ENCODE measurements at places on chromosomes 4 and X.

- DNase-seq: no peak
These were observed 112.8 kb upstream of the PSAPL1 start for GRCh38 chr4:7547368-7548040.

DNA sequence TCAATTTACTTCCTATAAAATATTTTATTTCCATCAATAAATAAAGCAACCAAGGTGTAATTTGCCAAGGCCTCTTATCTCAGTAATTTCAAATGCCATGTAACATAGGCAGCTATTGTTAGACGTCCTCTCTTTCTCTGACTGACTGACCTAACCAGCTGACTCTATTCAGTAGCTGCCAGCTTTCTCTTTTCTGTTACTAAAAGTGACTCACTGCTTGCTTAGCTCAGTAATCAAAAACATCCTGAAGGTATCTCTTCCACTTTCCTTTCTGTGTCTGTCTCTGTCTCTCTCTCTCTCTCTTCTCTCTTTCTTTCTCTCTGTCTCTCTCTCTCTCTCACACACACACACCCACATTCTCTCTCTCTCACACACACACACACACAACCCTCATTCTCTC, 134.2 kb downstream of the SPOCK3 start:
- DNase-seq: no peak

- DNase-seq: no peak
These were observed 16.8 kb upstream of the SLC34A2 start for GRCh38 chr4:25638806-25639205.

DNA sequence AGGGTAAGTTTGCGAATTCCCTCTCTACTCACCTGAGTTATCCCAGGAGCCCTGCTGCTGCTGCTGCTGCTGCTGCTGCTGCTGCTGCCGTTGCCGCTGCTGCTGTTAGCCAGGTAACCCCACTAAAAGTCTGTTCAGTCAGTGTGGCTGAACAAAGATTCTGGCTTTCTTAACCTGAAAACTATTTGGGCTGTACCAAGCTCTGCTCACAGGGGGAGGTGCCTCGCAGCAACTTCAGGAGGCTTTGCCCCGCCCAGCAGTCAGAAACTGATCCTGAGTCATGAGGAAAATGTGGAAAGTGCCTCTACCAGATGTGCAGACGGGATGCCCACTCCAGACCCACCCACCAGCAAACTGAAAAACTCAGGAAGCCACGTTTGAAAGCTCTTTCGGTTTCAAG, at the start of gene CAPN6:
CAPN6 (minus strand) TSS at position 145 of the 400 bp plus-strand sequence. CDS start 6,547 bp downstream, outside the sequence.
- no peak for DNase-seq

DNA sequence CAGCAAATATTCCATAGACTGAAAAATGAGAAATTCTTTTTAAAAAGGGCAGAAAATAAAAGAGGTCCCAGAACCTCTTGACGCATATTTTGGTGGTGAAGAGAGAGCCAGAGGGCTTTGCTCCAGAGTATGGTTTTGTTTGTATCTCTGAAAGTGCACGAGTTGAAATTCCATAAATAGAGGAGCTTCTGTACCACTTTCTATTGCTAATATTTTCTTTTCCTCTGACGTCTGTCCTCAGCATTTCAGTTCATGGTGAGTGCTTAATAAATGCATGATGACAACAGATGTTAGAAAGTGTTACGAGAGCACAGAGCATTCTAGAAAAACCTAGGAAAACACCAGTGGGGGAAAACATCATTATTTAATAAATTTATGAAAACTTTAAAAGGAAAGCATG, 145.6 kb downstream of the AMELX start:
- DNase-seq: no peak

DNA sequence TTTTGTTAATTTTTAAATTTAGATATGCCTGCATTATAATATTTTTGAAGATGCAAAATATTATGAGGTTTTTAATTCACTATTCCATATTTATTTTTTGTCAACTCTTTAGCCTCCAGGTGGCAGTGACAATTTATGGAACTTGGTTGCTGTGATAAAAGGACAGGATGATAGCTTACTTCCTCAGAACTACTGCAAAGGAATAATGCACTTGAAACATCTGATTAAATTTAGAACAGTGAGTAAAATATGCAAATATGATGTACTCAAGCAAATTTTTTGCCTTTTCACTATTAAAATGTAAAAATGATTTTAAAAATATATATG, 45.1 kb downstream of the SPATA4 start:
- DNase-seq: no peak

GRCh38 chr4:25712611-25713010, 57.0 kb downstream of the SLC34A2 start:
- DNase-seq: no peak

DNA sequence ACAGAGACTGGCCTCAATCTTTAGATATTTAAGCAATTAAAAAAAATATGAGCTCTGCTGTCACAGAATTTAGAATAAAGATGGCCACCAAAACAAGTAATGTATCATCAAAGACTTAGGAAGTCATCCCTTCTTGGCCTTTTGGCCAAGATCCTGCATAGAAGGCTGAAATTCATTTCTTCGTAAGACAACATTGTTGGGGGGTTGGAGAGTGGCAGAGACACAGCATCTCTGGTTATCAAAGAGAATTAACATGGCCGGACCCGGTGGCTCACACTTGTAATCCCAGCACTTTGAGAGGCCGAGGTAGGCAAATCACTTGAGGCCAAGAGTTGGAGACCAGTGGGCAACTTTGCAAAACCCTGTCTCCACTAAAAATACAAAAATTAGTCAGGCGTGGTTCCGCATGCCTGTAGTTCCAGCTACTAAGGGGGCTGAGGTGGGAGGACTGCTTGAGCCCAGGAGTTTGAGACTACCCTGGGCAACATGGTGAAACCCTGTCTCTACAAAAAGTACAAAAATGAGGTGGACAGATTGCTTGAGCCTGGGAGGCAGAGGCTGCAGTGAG, 4.0 kb downstream of the PPM1K start:
- DNase-seq: no peak

GRCh38 chrX:101232316-101232715, 12.7 kb downstream of the DRP2 start:
- no peak for DNase-seq

DNA sequence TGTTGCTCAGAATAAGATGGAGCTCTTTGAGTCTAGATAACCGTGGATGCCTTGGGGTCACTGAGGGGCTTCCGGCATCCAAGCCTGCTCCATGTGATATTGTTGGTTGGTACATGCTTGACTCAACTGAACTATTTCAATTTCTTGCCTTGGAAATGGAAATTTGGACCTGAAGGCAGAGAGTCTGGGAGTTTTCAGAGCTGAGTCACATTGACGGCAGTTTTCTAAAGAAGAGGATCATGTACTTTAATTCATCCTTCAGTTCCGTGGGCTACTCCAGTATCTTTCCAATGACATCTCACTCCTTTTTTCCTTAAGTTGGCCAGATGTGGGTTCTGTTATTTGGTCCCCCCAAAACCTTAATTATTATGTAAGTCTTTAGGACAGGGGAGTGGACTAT, 100.5 kb downstream of the MFAP3L start:
- DNase-seq: no peak

DNA sequence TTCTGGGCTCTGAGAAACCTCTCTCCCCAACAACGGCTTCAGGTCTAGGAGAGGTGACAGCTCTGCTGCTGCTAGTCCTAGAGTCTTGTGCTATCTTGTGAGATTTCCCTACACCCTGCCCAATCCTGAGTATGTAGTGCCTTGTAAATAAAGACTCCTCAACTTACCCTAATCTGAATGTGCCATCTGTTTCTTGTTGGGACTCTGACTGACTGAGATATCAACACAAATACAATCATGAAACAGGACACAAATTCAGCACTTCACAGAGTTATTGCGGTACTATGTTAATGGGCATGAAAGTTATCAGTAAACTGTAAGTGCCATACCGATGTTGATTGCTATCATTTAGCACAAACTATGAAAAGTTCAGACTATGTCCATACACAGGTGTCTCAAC, 529.0 kb upstream of the FTHL17 start:
- DNase-seq: no peak

- DNase-seq: no peak
These were observed 726.4 kb upstream of the MAGEB2 start for GRCh38 chrX:29488919-29489318.

DNA sequence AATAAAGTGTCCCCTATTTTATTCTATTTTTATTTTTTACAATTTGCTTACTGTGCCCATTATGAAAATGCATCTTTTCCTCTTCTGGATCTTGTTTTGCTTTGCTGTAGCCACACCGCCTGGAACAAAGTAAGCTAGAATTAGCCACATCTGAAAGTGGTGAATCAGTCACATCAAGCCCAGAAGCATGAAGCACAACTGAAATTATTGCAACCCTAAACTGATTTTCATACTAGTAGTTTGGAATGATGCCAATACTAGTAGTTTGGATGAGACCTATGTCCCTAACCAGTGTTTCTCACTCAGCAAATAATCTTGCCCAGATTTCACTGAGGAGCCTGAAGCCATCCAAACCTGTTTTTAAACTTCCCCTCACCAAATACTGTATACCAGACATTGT, 303.0 kb downstream of the EPHA5 start:
- DNase-seq: no peak

- no peak for DNase-seq
These were observed 130.2 kb downstream of the ENOX2 start for GRCh38 chrX:130772776-130773143.

GRCh38 chr4:183333983-183334382, 11.8 kb upstream of the CLDN24 start:
- no peak for DNase-seq

GRCh38 chrX:23331701-23332100, 2.9 kb upstream of the PTCHD1 start:
- DNase-seq: no peak

- DNase-seq: no peak
These were observed 61.5 kb upstream of the AP1S2 start for GRCh38 chrX:15915959-15916703.

DNA sequence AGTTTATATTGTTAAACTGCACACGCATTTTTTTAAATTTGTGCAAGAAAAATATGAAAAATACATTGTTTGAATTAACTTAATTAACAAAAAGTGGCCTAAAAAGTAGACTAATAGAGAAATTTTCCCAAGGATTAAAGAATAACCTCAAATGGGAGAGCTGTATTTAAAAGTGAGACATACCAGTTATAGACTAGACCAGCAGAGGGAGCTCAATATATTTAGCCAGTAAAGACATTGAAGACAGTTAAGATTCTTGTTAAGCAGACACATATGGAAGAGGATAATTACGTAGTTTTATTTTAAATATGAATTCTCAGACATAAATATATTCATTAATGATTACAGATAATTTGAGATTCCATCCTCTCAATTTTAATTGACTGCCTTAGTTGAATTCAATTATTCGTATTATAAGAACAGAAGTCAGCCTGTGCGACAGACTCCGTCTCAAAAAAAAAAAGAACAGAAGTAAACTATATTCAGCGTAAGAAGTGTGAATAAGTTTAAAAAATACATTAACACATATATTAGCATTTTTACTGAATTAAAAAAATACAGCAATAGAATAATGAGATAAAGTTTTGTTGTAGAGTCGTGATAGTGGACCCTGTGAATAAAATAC, 64.8 kb downstream of the GLRA3 start:
- DNase-seq: no peak

- DNase-seq: no peak
These were observed 54.1 kb downstream of the TLR10 start for GRCh38 chr4:38728631-38729141.

DNA sequence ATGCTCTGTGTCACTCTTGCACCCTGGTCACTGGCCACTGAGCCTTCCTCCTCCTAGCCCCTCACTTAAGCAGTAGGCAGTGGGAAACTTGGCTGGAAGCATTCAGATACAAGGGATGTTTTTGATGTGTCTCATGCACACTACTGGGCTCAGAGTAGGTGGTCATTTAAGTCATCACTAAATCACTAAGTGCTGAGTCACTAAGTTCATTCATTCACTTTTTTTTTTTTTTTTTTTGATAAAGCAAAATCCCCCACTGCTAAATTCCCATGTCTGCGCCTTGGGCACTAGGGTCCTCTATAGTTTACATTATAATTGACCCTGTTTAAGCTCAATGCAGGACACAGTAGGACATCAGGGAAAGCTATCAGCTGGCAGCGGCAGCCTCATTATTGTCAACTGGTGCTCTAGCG, 182.4 kb upstream of the MBNL3 start:
- DNase-seq: no peak

- no peak for DNase-seq
These were observed 112.9 kb downstream of the AMMECR1 start for GRCh38 chrX:110204986-110205385.

GRCh38 chr4:183256756-183257385, 63.2 kb downstream of the CLDN22 start:
- DNase-seq: no peak

DNA sequence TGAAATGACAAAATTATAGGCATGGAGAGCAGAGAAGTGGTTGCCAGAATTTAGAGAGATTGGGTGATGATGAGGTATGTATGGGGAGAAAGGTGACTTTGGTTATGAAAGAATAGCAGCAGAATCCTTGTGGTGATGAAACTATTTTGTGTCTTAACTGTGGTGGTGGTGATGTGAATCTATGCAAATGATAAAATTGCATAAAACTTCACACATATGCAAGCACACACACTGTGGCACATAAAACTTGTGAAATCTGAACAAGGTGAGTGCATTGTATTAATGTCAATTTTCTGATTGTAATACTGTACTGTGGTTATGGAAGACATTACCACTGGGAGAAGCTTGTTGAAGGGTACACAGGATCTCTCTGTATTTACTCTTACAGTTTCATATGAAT, 91.0 kb downstream of the IL15 start:
- no peak for DNase-seq

GRCh38 chrX:2351999-2352995, 148.5 kb downstream of the DHRSX start:
- no peak for DNase-seq

DNA sequence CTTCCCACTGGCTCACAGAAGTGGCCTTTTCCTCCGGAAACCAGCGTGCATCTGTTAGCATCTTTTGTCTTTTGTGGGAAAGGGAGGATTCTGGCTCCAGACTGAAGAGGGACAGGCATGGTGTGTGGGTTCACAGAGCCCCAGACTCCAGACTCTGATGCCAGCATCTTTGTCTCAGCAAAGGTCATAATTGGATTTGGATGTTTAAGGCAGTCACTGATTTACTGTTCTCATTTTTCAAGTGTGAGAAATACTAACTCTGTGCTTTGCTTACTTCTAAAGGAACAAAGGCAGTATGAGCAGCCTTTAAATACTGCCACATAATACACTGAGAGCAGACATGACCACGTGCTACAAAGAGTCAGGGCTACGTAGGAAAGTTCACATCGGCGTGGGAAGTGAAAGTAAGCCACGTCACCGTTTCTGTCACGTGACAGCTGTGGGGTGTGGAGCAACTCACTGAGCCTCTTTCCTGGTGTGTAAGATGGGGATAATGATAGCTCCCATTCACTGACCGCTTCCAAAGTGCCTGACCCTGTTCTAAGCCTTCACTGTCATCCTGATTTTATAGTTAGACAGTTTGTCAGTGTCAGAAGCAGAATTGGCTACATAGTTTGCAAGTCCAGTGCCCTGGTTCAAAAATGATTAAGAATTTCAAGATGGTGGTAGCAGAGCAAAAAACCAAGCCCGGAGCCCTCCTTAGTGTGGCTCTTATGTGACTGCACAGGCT, 24.8 kb upstream of the TMSB4X start:
- peak; percentile 85 for DNase-seq

DNA sequence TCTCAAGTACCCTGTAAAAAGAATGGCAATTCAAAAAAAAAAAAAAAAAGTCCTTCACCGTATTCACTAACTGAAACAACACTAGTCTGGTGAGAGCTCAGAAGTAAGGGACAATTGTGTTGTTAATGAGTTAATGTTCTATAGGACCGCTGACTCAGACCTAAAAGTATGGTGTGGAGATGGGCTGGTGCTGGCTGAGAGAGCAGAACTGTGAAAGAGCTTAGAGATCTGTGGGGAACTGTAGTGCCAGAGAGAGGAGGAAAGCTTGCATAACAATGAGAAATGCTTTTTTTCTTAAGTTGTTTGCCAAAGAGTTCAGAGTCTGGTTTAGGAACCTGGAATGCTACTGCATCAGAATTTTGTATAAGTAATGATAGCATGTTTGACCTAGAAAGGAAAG, 65.1 kb downstream of the LHFPL1 start:
- no peak for DNase-seq

Measured in stimulated activated CD8-positive, alpha-beta memory T cell treated with anti-CD3 and anti-CD28 coated beads, Interleukin-4, amount 100 ng/mL, for 4 hours (primary cell).